ENCODE measurements at places on chromosomes 13 and 19.

GRCh38 chr13:50990065-50990817 is 80.7 kb downstream of the RNASEH2B start:
- peak; percentile 42 for DNase-seq

DNA sequence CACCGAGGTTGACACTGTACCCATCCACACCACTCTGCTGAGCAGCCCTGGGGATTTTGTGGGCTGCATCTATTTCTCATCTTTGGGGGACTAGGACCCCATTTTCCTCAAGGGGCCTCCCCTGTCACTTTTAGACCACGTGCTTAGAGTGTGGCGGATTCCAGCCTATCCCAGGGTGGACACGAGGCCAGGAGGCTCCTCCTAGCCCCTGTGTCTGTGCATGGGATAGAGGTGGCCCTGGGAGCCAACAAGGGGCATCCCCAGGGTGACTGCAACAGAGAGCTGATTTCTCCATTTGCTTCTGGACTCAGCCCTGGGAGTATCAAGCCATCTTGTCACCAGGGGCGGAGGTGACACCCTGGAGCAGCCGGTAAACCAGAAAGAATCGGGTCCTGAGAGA is 24.2 kb downstream of the CPAMD8 start:
- no peak for DNase-seq

DNA sequence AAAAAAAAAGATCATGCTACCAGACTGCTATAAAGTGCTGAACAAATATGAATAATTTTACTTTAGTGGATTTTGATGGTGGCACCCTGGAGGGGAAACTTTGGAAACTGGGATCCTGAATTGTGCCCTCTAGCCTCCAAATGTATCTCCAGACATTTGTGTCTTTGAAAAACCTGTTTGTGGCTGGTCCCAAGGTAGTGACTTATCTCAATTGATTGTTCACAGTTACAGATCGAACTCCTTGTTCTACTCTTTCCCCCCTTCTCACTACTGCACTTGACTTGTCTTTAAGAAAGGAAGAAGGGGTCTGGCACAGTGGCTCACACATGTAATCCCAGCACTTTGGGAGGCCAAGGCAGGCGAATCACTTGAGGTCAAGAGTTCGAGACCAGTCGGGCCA is 10.5 kb downstream of the RGL3 start:
- DNase-seq = no peak

DNA sequence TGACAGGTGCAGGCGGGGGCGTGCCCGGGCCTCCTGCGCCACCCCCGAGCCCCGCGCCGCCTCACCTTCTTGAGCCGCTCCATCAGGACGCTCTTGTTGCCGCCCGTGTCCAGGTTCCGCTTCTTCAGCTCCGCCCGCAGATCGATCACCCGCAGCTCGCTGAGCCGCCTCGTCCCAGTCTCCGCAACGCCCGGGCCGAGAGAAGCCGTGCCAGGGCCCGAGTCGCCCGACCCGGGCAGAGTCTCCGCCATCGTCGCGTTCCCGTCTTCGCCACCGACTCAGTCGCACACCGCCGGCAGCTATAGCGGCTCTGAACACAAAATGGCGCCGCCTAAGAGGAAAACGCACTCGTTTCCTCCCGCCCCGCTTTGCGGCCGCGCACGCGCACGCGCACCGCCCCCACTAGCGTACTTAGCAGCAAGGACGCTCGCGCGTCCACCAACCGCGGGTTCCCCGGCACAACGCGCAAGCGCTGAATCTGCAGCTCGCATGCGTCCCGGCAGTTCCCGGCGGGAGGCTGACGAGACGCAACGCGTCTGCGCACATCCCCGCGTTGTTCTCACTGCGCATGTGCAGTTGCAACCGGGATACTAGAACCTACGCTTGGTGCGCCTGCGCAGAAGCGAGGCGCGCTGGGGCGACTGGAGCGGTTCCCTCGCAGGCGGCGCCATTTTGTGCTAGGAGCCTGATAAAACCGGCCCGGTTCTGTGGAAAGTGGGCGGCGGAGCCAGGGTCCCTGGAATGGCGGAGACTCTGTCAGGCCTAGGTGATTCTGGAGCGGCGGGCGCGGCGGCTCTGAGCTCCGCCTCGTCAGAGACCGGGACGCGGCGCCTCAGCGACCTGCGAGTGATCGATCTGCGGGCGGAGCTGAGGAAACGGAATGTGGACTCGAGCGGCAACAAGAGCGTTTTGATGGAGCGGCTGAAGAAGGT is at the start of the genes SAFB and SAFB2:
Gene SAFB, plus strand, starts transcription at position 619 of the 932 bp plus-strand sequence. Its CDS starts 123 bp downstream, at position 742.
Gene SAFB2, minus strand, starts transcription at position 312 of the 932 bp plus-strand sequence. Its CDS starts 61 bp downstream, at position 251.
- peak; percentile 93 for DNase-seq
